Brain (organoid and tissue), 16 donors: ENCODE measurements at places on chromosomes 4 and X.

DNA sequence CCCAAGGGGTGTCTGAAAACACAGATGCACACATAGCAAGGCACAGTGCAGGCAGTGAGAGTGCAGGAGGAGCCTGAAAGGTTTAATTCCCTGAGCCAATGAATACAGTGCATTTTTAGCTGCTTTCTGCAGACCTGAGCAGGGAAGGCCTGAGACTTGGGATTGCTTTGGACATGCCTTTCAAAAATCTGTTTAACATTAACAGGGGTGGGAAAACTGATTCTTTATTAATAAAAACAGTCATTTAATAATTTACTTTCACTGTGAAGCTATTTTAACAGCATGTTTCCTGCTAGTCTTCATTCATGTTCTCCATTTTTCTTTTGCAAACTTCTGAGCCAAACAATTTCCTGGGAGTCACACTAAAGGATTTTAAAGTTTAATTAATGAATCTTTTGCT lies 488.1 kb downstream of the SMARCA1 start:
- no peak for DNase-seq

GRCh38 chrX:65837875-65838549 lies 170.6 kb downstream of the MSN start:
- no peak for DNase-seq

- peak; percentile 93 for DNase-seq
Measured at GRCh38 chr4:7358100-7358735, 76.5 kb downstream of the PSAPL1 start.

- peak; percentile 43 for DNase-seq
Measured at GRCh38 chr4:16598597-16599206, 299.7 kb downstream of the LDB2 start.

DNA sequence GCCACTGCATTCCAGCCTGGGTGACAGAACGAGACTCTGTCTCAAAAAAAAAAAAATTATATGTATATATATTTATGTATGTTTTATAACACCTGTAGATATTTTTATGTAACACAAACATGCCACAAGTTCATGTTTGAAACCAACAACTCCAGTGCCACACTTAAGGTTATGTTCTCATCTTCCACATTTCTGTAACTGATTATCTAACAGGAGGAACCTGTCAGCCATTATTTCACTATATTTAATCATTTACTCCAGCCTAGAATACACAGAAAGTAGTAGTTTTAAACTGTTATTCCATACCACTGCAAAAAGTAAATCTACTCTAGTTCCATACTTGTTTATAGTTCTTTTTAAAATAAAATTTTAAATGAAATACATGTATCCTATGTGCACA lies 32.3 kb downstream of the MCUB start:
- no peak for DNase-seq

- DNase-seq = no peak
Measured at GRCh38 chr4:3250438-3250955, 1.5 kb downstream of the MSANTD1 start.

DNA sequence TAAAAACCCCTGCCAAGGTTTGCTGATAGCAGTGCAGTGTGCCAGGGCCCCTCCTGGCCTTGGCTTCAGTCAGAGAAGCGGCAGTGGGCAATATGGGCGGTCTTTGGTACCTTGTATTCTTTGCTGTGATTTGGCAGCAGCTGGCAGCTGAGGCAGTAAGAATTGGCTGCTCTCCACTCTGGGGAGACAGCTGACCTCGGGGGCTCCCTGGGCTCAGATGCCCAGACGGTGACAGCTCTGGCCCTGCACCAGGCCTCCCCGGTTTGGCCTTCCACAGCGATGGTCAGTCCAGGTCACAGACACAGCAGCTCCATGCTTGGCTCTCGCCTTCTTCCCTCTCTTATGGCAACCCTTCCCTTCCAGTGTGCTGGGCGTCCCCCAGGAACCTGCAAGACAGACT lies 330.9 kb downstream of the BCOR start:
- peak; percentile 64 for DNase-seq

DNA sequence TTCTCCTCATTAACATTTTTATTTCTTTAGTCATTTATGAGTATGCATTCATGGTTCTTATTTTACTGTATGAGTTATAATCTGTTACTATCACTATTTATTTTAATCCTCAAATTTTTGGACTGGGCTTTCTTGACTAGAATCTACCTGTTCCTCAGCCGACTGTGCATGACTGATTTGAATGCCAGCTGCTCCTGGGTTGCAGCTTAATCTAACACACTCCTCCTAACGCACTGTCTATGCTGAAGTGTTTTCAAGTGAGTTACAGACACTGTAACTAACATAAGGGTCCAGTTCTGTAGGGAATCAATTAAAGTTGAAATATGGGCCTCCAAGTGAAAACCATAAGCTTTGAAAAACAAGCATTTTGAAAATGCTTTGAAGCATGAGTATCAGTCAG lies 137.4 kb upstream of the ARSJ start:
- DNase-seq = no peak

DNA sequence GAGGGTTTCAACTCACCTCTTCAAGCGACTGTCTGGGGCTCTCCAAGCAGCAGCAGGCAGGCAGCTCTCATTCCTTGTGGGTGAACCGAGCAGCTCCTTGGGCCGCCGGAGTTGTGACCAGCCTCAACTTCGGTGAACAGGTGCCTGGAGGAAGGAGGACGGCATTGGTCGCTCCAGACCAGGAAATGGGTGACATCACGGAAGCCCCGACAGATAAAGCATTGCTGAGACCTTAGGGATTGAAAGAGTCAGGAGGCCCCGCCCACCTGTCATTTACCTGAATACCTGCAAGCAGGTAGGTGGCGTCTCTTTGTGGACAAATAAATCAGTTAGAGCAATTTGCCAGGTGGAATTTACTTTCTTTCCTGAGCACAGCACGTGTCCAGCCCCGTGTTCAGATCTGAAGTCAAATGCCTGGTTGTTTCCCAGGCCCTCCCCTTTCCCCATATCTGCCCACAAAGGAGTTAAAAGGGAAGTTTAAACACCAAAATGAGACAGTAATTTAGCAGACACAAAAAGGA lies at the start of gene LNX1:
Gene LNX1 (minus strand): TSS at position 115 of the 521 bp plus-strand sequence. CDS start 17,484 bp downstream, outside the sequence.
- DNase-seq = no peak

DNA sequence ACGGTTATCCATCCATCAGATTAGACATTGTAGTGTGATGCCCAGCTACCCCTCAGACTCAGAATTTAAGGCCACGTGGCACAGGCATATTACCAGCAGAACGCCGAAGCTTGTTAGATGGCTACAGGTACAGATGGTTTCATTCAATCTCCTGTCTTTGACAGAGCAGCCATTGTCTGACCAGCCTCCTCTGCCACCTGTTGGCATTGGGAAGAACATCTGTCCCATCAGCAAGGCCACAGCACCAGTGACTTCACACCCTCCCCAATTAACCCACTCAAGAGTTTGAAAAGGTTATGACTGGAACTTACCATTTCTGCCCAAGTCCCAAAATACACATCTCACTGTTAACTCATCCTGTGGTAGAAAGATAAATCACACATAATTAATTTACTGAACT lies 22.0 kb upstream of the PHKA2 start:
- DNase-seq = no peak

DNA sequence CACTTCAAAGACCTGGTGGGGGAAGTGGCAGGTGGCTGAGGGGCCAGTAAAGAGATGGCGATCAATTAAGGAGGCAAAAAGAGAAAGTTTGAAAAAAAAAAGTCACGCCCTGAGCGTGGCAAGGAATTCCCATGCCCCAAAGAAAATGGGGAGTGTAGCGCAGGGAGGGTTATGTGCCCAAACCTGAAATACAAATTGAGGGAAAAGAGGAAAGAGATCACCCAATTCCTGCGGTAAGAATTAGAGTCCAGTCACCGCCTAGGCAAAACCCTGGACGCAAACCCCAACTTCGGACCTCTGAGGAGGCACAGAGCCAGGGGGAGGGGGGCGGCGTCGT lies 595 bp downstream of the ENOX2 start:
- DNase-seq = no peak

- no peak for DNase-seq
Measured at GRCh38 chr4:26863512-26863911, 2.9 kb downstream of the STIM2 start.

- no peak for DNase-seq
Measured at GRCh38 chr4:38120772-38121171, 160.6 kb downstream of the PTTG2 start.

DNA sequence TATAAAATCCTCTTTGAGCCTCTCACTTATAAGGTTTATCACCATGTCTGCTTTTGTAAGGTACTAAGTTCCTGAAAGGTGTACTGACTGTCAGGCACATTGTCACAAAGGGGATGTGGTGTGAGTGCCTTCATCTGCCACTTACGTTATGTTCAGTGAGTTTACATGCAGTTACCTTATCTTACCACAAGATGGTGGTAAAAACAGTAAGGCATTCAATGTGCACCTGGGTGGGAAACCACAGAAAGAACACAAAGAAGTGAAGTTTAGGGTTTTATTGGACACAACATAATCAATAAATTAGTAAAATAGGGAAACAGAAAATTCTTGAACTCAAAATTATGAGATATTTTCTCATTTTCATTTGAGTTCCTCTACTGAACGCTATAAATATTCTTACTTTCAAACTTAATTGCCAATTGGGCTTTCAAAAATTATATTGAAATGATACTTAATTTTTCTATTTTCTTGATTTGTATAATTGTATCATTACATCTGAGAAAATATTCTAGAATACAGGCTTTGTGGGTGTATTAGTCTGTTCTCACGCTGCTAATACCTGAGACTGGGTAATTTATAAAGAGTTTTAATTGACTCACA lies 650.8 kb downstream of the PCDH7 start:
- DNase-seq = peak; percentile 81

DNA sequence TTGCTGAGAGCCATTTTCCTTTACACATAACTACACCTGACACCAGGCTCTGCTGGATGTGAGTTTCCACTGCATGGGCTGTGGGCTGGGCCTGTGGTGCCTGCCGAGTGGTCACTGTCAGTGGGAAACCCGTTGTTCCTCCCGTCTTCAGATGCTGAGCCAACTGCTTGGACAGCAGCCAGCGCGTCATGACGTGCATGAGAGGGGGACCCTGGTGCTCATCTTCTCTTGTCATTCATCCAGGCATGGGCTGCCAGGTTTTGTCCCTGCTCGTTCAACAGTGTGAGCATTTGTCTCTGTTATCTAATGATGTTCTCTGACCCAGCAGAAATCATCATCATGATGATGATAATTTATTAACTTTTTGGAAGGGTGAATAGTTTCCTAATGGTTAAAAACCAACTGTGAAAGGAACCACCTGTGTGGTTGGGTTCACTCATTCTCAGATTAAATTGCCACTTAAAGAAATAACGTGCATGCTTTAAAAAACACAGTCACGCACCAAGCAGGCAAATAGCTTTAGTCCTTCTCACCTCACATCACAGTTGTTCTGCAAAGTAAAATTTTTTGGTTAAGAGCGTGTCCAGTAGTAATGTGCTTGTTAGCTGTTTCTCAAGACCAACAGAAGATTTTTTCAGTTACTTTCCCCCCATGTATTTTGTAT lies 19.9 kb upstream of the CLDN34 start:
- DNase-seq = peak; percentile 60

GRCh38 chrX:9369802-9370291 lies 95.0 kb upstream of the TBL1X start:
- DNase-seq = no peak

DNA sequence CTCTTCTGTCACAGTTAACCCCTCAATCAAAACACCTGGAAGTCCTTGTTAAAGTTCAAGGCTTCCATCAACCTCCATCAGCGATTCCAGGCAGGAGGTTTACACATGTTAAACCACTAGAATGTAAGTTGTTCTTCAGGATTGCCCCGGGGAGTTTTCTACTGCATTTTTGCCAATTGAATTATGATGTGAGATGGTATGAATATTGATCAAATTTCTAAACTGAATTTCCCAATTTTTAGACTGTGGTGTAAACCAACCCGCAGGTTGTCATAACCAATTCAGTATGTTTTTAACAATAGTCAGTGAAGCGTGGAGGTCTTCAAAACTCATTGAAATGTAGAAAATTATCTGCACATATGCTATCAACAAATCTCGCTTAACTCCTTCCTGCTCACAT lies 21.2 kb upstream of the TENM3 start:
- no peak for DNase-seq

DNA sequence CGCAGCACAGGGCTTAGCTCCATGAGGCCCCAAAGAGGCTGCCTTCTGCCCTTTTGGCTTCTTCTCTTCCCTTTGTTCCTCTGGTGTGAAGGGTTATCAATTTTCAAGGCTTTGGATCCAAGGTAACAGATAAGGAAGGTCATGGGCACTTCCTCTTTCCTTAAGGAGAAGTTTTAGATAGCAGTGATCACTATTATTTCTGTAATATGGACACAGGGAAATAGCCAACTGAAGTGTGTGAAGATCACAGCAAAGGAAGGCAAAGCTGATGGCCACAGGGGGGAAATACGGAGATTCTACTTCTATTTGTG lies 366.8 kb downstream of the UNC5C start:
- no peak for DNase-seq

DNA sequence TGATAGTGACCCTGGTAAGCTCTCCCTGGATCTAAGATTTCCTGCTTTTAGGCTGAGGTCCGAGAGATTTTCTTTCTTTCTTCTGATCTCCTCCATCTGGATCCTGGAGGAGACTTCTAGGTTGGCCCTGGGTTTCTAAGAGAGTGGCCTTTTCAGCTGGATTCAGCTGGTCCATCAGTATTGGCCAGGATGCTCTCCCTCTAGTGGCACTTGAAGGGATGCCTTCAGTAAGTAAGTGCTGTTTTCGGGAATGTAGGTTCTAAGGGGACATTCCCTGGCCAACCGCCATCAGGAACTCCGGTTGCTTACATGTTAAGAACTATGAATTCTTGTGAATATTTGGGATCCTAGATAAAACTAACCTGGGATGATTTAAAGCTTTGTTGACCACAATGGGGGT lies 56.9 kb downstream of the SERTM2 start:
- DNase-seq = no peak

DNA sequence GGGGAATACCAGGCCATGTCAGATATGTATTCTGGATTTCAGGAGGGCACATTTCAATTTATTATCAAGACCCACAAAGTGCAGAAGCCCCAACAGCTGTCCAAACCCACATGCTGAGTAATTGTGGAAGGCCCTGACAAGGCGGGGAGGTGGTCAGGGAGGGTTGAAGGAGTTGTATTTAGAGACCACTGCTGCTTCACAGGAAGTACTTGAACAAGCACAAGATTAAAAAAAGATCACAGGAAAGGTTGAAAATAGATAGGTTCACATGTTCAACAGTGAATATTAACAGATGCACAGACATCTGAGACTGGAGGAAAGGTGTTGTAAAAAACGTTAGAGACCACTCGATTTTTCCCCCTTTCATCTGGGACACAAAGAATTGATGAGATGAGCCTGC lies 17.9 kb downstream of the ATP8A1 start:
- DNase-seq = no peak

DNA sequence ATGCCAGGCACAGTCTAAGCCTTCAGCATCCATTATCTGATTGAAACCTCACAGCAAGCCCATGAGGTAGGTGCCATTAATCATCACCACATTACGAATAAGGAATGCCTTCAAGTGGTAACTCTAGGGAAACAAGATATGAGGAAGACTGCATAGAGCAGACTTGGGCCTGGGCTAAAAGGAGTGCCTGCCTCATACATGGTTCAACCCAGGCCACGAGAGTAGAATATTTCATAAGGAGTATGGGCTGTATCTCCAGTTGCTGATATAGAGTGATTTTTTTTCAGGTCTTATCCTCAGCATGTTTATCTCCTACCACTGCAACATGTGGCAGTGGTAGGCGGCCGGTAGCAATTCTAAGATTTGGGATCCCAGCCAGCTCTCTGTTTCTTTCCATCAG lies 51.7 kb downstream of the ATP11C start:
- no peak for DNase-seq

- DNase-seq = no peak
Measured at GRCh38 chr4:151772274-151772673, 11.5 kb upstream of the GATB start.

GRCh38 chr4:142818031-142818430 lies 28.1 kb downstream of the INPP4B start:
- no peak for DNase-seq

GRCh38 chr4:5780831-5781480 lies 70.0 kb downstream of the EVC start:
- no peak for DNase-seq
